GOT3 (cell line): ENCODE measurements at places on chromosomes 6 and 20.
A peak's percentile ranks its signal among the peaks of the same experiment; 100 is the strongest.

DNA sequence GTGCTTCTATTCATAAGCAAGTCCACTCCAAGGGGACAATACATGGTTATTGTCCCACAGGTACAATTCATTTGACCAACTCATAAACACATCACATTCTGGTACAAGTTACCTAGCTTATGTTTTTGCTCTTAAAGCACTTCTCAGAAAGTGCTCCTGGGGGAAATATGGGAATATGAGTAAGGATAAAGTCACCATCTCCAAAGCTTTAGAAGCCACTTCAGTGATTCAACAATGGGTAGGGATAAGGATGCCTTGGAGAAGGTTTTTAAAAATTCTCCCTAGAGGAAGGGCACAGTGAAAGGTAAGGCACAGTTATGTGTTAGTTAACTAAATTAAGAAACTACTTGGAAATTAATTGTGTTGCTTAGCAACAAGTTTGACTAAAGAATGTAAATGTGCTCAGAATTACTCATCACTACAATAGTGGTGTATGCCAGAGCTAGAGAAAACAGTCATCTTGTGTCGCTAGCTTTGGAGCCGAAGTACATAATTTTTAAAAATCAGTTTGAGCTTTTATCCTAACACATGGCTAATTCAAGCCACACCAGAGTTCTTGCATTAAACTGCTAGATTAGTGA is 39.5 kb upstream of the LAMP5 start:
- no peak for DNase-seq

- no peak for DNase-seq
Measured at GRCh38 chr20:25188218-25188617, 7.3 kb upstream of the ENTPD6 start.

DNA sequence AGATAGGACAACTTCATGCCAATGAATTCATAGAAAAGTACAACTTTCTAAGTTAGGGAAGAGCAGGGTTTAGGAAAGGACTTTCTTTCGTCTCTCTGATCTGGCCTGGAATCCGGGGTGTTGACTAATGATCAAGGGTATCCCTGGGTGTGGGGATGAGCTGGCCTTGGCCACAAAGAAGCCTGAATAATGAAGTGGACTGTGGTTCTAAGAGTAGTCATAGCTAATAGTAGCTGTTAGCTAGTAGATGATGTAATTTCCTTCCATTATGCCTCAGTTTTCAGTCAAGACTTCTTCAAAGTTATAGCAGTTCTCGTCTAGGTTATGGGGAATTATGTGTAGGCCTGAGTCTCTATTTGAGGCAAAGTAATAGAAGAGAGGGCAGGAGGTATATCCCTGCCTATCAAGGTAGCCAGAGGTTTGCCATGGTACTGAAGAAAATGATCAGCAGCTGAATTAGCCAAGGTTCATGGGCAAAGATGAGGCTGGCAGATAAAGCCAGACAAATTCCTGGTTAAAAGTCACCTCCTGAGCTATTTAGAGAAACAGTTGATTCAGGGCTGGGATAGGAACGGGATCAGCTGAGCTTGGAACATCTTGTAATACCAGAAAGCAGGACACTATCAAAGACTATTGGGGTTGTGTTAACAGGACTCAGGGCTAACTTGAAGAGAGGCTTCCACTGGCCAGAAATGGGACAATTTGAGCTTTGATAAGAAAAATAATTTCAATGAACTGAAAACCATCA is 18.7 kb upstream of the TRPC4AP start:
- peak; percentile 28 for DNase-seq

DNA sequence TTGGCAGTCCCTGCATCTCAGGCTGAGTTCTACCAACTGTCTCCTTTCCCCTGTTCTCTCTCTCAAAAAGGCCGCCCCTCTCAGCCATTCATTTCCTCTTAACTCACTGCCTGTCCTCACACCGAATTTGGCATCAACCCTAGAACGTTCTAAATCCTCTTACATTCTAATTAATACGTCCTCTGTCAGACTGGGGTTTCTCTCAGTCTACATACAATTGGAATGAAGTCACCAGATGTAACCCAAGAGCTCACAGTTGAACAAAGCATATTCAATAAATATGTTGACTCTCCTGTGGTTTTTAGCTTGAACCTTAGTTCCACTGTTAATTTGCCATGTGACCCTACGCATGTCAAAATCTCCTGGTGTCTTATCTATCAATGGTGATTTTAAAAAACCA is 269.6 kb downstream of the CLIC5 start:
- no peak for DNase-seq

DNA sequence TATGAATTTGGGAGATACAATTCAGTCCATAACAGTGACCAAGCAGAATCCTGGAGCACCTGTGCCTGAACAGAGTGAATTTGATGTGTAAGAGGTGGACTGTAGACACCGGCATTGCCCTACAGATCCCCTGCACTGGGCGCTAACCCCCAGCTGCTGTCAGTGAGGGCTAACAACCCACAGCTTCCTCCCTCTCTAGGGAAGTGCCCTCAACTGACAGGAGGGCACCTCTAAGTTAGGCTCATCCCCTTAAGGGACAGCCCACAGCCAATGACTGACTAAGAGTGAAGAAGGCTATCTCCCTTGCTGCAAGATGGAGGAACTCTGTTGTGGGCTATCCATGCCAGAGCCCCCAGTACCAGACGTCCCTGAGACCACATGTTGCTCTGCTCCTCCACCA is 15.3 kb upstream of the BPIFB1 start:
- no peak for DNase-seq

DNA sequence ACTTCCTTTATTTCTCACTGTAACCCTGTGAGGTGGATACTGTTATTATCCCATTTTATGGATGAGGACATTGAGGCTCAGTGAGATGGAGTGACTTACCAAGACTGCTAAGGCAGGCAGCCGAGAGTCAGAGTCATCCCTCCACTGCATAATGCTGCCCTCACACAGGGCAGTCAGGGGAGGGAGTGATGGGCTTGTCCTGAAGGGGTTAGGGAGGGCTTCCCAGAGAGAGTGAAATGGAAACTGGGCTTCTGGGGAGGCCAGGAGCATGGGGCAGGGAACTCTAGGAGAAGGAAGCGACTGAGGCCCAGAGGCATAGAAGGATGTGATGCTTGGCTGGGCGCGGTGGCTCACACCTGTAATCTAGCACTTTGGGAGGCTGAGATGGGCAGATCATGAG is 31.1 kb downstream of the TM9SF4 start:
- no peak for DNase-seq

DNA sequence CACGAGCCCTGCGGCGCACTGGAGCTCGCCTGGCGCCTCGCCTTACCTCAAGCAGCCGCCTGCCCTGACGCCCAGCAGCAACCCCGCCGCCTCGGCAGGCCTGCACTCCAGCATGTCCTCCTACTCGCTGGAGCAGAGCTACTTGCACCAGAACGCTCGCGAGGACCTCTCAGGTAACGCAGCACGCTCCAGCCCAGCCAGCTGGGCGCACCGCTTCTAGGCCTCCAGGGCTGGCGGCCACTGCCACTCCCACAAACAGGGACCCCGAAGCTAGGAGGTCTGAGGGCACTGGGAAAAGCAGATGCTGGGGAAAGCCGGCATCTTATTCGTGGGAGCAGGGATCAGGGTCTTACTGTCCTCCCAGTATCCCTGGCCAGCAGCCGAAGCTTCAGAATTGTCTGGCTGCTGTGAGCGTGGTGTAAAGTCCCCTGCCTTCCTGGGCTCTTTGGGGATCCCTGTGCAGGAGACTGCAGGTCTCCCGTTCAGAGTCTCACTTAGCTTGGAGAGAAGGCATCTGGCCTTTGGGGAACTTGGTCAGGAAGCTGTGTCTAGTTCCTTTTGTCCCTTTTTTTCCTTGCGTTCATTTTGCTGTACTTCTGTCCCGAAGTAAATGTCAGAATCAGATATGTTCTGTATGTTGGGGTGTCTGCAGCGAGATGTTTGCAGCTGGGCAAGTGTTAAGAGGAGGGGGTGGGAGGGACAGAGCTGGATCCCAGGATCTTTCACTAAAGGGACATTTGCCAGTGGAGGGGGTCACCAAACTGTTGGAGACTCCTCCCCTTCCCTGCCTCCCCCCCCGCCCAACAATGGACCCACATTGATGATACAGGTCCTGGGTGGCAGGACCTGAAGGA is 1.8 kb downstream of the FOXF2 start:
- no peak for DNase-seq

GRCh38 chr6:24851086-24851485 is 52.4 kb upstream of the ARMH2 start:
- no peak for DNase-seq

- no peak for DNase-seq
Measured at GRCh38 chr20:40963505-40963845, 65.1 kb upstream of the TOP1 start.

- DNase-seq = no peak
Measured at GRCh38 chr6:43613721-43614395, 15.2 kb downstream of the GTPBP2 start.

DNA sequence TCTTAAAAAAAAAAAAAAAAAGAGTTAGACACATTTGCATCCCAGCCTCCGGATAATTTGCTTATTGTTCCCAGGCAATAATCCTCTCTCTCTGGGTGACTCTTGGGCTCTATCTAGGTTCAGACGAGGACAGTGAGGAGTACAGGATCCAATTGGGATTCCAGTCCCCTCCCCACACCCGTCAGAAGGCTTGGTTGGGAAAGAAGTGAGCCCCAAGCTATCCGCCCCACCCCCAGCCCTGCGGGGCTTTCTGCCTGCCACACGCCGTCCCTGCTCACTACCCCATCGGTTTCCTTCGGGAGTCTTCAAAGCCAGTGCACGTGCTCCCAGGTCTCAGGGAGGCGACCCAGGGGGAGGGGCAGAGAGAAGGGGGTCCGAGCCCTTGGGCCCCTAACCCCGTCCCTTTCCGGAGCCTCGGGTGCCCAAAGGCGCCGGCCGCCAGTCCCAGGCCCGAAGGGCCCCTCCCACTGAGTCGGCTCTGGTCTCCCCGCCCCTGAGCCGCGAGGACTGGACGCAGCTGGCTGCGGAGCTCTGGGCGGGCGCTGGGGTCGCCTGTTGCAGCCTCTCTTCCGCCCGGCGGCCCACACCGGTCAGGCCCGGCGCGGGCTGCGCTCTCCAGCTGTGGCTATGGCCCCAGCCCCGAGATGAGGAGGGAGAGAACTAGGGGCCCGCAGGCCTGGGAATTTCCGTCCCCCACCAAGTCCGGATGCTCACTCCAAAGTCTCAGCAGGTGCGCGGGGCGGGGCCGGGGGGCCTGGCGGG is 2.5 kb downstream of the MYMX start:
- no peak for DNase-seq

DNA sequence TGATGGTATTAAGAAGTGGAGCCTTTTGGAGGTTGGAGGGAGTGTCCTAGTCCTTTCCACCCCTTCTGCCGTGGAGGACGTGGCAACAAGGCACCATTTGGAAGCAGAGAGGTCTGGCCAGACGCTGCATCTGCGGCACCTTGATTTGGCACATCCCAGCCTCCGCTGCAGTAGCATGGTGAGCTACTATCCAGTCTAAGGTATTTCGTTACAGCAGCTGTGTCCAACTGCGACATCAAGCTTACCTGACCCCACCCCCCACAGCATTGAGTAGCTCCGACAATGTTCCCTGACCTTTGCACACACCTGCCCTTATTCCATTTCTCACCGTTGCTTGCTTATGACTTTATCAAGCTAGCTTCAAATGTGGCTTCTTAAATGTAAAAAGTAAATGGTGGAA is 29.8 kb upstream of the SYNJ2 start:
- no peak for DNase-seq

- no peak for DNase-seq
Measured at GRCh38 chr6:156474507-156475120, 302.6 kb upstream of the ARID1B start.

- DNase-seq = no peak
Measured at GRCh38 chr6:36791521-36792135, 47.6 kb downstream of the CPNE5 start.
